ENCODE measurements at places on chromosomes 7 and 10. TPM values are rescaled to one million over a fixed set of nuclear protein-coding genes. Genes with fewer than 3 reads are reported as not detected.

The TMEM130 gene
- total RNA-seq, result 0.23 TPM

The NANOS1 gene
- 11.3 TPM for total RNA-seq

The ARHGAP22 gene
- 23.2 TPM for total RNA-seq

The ABCB1 gene
- total RNA-seq, result 0.81 TPM

The DHTKD1 gene
- 6.5 TPM for total RNA-seq

The DYDC2 gene
- total RNA-seq, result not detected

The PAPOLB gene
- 0.94 TPM for total RNA-seq

The VPS37D gene
- 1.4 TPM for total RNA-seq

The UCMA gene
- not detected for total RNA-seq

The AKR1C4 gene
- total RNA-seq, result not detected

The PRLHR gene
- not detected for total RNA-seq

The CTBP2 gene
- total RNA-seq, result 58.1 TPM

The HGF gene
- 41.0 TPM for total RNA-seq

The ELFN1 gene
- 0.56 TPM for total RNA-seq

The WNT16 gene
- not detected for total RNA-seq

The STEAP4 gene
- not detected for total RNA-seq

The BUD31 gene
- 69.0 TPM for total RNA-seq

The TMEM270 gene
- total RNA-seq, result not detected

The SLC39A12 gene
- 0.23 TPM for total RNA-seq

The FANK1 gene
- total RNA-seq, result not detected

The MBLAC1 gene
- total RNA-seq, result not detected

The HECW1 gene
- 1.7 TPM for total RNA-seq

The ACTL6B gene
- not detected for total RNA-seq

The GNG11 gene
- 7.1 TPM for total RNA-seq

The DRGX gene
- total RNA-seq, result 0.10 TPM

The HTR5A gene
- total RNA-seq, result not detected

The HOXA11 gene
- total RNA-seq, result 3.2 TPM

The OPN1SW gene
- total RNA-seq, result not detected

The CTAGE8 gene
- total RNA-seq, result 0.57 TPM

The CALML3 gene
- total RNA-seq, result not detected

The ENO4 gene
- 0.69 TPM for total RNA-seq

The TET1 gene
- total RNA-seq, result 0.82 TPM

The FOXK1 gene
- total RNA-seq, result 23.9 TPM

The NPVF gene
- not detected for total RNA-seq

The LRIT1 gene
- total RNA-seq, result not detected

The TWIST1 gene
- total RNA-seq, result 22.8 TPM

The NEUROG3 gene
- not detected for total RNA-seq

The NPFFR1 gene
- total RNA-seq, result not detected

The ATG9B gene
- not detected for total RNA-seq

The CUZD1 gene
- 0.13 TPM for total RNA-seq

The PKD2L1 gene
- not detected for total RNA-seq

The WEE2 gene
- not detected for total RNA-seq

The RET gene
- not detected for total RNA-seq

The TLL2 gene
- not detected for total RNA-seq

The GNGT1 gene
- total RNA-seq, result not detected

The BAIAP2L1 gene
- total RNA-seq, result 9.6 TPM

The MCM10 gene
- total RNA-seq, result 27.8 TPM

The TMEM176B gene
- 0.23 TPM for total RNA-seq

The MAD1L1 gene
- 58.7 TPM for total RNA-seq

The ATXN7L1 gene
- total RNA-seq, result not detected

The C10orf62 gene
- not detected for total RNA-seq

The MYL10 gene
- total RNA-seq, result not detected

The SYCE1 gene
- not detected for total RNA-seq

The PON1 gene
- not detected for total RNA-seq
